ENCODE measurements at places on chromosomes 11 and 22.

GRCh38 chr11:126231725-126232459, 20.3 kb downstream of the FAM118B start:
- no peak for DNase-seq

DNA sequence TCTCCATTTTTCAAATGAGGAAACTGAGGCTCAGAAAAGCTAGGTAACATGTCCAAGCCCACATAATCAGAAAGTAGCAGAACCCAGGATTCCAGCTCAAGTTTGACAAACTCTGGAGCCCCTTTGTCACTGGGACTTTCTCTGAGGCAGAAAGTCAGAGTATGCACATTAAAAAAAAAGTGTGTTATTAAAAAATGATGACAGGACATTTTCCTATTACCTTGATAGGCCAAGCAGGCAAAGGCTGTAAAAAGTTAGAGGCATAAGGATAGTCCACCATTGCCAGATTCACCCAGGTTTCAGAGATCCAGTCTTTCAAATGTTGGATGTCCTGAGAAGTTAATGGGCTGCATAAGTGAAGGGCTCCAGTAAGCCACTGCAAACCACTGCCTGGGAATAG, 51.4 kb downstream of the PRCP start:
- no peak for DNase-seq

- DNase-seq = no peak
Measured at GRCh38 chr11:115302946-115303703, 201.1 kb downstream of the CADM1 start.

GRCh38 chr11:26478710-26479109, 93.4 kb downstream of the MUC15 start:
- DNase-seq = no peak

DNA sequence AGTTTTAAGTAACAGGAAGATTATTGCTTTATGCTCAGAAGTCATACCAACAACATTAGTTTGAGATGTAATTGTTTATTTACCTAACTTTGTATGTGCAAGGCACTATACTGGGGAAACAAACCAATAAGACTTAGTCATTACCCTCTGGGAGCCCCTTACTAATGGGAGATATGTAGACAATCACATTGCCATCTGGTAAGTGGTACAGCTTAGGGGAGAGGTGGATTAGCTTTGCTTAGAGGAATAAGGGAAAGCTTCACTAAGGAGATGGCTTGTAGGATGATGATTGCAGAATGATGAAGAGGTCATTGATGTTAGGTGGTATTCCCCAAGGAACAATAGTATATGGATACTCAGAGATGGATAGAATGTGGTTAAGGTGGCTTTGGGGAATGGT, 17.5 kb downstream of the EMSY start:
- no peak for DNase-seq

- no peak for DNase-seq
Measured at GRCh38 chr11:61627850-61628661, 47.2 kb upstream of the SYT7 start.

DNA sequence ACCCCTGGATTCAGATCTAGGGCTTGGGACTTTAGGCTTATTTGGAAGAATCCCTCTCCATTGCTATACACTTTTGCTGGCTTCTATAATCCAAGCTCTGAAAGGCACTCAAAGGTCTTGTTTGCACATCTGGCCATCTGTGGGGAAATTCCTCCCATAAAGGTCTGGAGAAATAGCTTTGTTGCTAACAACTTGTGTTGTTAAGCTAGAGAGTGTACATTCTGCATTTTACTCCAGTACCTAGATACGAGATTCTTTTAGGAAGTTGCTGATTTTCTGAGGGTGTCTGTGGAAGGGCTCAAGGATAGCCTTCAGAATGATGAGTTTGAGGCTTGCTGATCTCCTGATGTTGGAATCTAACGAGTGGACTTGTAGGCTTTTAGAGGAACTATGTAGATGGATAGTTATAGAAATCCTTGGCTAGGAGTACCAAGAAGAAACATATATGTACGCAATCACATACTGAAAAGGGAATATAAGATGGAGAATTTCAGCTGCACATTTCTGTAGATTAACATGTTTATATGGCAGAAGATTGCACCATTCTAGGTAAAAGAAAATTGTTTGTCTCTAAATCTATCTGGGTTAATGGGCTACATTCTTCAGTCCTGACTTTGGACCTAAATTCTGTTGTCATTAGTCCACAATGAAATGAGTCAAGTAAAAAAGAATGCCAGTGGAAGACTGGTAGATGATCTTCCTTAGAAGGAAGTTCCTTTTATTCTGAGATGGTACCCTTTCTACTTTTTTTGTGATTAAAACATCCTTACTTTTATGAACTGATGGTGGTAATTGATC, 51.0 kb downstream of the UBASH3B start:
- no peak for DNase-seq

GRCh38 chr11:61731952-61732675, 20.3 kb upstream of the MYRF start:
- DNase-seq = no peak

All from stimulated activated CD8-positive, alpha-beta memory T cell treated with anti-CD3 and anti-CD28 coated beads, Interleukin-2, amount 100 ng/mL, for 1 hour (primary cell).